Hematopoietic multipotent progenitor cell treated with erythropoietin and hydrocortisone succinate and interleukin-3 and kit ligand, for 17 days (in vitro differentiated cells): ENCODE measurements at places on chromosomes 7 and 10.
A peak's percentile ranks its signal among the peaks of the same experiment; 100 is the strongest.

- DNase-seq, result no peak
Observed at GRCh38 chr7:373818-374705, 84.1 kb downstream of the FOXL3 start.

DNA sequence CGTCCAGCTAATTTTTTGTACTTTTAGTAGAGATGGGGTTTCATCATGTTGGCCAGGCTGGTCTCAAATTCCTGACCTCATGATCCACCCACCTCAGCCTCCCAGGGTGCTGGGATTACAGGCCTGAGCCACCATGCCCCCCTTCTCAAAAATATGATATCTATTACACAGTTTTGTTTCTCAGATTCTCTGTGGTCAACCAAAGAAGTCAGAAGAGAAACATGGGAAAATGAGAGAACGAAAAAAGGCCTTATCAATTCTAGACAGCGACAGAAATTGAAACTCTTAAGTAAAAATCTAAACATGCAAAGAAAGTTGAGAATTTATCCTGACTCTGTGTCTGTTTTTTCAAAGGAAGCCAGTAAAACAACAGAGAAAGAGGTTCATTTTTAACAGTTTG lies 283.8 kb upstream of the PLXDC2 start:
- DNase-seq, result no peak

DNA sequence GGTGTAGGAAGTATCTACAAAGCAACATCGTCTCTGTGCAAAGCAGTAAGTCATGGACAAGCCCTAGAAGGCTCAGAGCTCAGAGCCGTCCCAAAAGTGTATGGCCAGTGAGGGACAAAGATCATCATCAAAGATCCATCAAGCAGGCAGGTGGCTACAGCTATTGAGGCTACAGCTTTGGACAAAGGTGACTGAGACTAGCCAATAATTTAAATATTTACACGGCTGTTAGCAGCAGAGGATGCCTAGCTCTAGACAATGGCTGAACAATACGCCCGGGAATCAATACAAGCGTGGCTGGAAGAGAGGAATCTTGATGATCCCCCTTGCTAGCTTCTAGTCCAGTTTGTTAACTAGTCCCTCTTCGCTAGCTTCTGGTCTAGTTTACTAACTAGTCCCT lies 17.9 kb downstream of the NMT2 start:
- DNase-seq, result no peak

DNA sequence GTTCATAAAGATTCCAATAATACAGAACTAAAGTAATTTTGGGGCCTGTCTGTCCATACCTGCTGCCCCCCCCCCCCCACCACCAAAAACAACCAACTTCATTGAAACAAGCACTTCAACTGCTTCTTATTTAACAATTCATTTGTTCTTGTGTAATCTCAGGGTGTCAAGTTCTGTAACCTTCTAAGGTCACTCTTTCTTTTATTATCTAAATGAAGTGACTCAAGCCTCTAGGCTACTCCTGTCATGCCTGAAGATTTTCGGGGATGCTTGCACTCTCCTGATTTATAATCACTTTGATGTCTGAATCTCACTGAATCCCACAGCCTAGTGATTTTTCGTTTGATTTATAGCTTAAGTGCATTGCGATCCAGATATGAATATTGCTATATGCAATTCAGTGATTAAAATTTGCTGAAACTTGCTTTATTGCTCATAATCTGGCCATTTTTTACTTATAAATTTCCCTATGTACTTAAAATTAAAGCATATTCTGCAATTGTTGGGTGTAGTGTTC lies 27.2 kb downstream of the GARIN1A start:
- DNase-seq, result no peak

GRCh38 chr10:62084451-62084850 lies 183.0 kb downstream of the ARID5B start:
- no peak for DNase-seq

DNA sequence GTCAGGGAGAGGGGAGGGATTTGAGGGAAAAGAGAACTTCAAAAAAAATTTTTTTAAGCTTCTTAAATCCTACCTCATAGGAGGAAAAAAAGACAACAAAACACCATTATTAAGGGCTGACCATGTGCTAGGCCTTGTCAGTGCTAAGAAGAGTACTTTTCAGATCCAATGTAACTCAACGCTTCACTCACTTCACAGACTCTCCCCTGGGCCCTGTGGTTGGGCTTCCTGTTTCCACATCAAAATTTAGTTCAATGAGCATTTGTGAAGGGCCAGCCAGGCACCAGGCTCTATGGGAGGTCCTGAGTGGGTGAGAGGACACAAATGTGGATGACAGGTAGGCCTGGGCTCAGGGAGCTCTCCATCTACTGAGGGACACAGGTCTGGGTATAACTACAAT lies 249.8 kb downstream of the PTEN start:
- DNase-seq, result no peak

- DNase-seq, result no peak
Observed at GRCh38 chr10:69880301-69881081, 78.8 kb downstream of the COL13A1 start.

GRCh38 chr7:70410134-70410750 lies 721.7 kb upstream of the GALNT17 start:
- DNase-seq, result no peak

GRCh38 chr7:158264881-158265742 lies 322.5 kb downstream of the PTPRN2 start:
- no peak for DNase-seq

DNA sequence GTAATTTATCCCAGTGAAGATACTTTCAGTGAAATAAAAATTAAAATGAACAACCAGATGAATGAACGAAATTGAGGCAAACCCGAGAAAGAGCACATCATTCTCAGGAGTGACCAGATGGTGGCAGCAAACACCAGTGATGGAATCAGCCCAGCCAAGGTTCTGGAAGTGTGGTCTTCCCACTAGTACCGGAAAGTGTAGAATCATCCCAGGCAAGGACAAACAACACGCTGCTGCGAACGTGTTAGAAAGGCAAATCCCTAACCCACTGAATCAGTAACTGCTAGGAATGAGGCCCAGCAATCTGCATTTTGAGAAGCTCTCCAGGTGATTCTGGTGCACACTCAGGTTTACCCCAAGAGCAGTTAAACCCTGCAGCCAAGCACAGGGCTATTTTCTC lies 15.5 kb upstream of the SLC18A3 start:
- peak; percentile 56 for DNase-seq

- no peak for DNase-seq
Observed at GRCh38 chr10:110861930-110862649, 9.6 kb upstream of the PDCD4 start.

DNA sequence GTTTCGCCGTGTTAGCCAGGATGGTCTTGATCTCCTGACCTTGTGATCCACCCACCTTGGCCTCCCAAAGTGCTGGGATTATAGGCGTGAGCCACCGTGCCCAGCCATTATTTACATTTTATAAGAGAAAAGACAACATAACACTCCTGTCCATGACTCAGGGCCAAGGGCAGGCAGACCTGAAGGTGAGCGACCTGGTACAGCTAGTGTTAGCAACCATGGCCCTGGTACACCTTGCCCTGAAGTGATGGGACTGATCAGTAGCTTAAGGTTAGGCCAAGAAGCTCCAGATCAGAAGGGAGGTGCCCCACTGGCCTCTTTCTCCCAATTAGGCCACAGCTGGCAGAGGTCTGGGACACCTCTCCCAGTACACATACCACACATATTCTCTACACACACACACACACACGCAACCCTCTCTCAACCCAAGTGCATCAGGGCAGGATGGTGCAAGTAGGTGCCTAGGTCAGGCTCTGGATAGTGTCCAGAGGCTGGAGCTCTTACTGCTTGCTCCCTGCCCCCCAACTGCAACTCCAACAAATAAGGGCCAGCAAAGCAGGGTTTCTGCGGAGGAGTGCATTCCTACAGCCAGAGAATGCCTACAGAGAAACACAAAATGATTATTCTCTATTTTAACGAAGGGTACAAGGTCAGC lies 43.8 kb downstream of the DPCD start:
- DNase-seq, result no peak

GRCh38 chr10:117502421-117503243 lies 39.9 kb upstream of the EMX2 start:
- no peak for DNase-seq

GRCh38 chr7:78543976-78544375 lies 745.4 kb downstream of the PHTF2 start:
- DNase-seq, result no peak

DNA sequence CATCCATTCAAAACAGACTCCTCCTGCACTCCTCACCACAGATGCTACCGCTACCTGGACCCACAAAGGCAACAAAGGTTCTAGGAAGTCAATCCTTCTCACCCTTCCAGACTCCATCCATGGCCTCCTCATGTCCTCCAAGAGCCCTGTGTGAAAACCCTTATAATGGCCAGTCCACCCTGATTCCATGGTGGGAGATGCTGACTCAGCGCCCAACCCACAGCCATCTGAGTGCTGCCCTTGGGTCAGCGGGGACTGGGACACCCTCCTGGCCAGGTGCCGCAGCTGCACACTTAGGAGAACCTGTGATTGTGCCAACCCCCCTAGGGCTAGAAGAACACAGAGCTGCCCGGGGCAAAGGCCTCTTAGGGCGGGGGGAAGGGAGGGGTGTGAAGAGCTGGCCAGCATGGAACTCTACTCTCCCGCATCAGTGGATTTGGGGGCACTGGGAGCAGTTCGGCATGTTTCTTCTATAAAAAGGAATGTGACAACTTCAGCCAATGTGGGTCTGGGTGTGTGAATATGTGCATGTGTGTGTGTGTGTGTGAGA lies 25.4 kb downstream of the TMEM273 start:
- DNase-seq, result no peak

GRCh38 chr10:21579291-21579690 lies 45.3 kb downstream of the MLLT10 start:
- DNase-seq, result no peak

DNA sequence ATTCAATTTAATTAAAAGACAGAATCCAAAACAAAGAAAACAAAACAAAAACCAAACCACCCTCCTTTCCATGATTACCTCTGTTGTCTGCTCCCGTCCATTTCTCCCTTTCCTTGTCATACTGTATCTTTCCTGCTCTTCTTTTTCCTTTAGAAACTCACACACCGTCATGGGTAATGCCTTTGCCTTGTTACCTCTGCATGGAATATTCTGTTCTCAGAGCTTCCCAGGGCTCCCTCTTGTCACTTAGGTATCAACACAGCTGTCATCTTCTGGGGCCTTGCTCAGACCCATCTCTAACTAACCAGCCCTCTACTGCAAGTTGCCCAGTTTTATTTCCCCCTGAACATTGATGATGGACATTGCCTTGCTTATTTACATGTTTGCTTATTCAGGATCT lies 30.2 kb upstream of the GIMAP8 start:
- no peak for DNase-seq

DNA sequence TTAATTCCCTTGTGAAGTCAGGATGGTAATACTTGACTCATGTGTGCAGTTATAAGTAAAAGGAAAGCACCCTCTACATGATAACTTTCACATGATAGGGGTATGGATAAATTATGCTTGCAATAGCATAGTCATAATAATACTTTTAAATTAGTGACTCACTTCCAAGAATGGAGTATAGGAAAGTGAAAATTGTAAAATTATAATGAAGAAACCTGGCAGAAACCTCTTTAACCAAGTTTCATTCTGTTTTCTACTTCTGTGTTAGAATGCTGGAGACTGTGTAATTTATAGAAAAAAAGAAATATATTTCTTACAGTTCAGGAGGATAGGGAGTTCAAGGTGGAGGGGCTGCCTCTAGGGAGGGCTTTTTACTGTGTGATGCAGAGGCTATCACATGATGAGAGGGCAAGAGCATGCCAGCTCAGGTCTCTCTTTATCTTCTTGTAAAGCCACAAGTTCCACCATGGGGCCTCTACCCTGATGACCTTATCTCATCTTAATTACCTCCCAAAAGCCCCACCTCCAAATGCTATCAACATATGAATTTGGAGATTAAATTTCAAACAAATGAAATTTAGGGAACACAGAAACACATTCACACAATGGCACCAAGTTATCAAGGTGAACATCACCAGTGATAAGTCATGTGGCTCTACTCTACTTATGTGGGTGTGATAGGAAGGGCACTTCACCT lies 43.2 kb downstream of the HDAC9 start:
- DNase-seq, result no peak

DNA sequence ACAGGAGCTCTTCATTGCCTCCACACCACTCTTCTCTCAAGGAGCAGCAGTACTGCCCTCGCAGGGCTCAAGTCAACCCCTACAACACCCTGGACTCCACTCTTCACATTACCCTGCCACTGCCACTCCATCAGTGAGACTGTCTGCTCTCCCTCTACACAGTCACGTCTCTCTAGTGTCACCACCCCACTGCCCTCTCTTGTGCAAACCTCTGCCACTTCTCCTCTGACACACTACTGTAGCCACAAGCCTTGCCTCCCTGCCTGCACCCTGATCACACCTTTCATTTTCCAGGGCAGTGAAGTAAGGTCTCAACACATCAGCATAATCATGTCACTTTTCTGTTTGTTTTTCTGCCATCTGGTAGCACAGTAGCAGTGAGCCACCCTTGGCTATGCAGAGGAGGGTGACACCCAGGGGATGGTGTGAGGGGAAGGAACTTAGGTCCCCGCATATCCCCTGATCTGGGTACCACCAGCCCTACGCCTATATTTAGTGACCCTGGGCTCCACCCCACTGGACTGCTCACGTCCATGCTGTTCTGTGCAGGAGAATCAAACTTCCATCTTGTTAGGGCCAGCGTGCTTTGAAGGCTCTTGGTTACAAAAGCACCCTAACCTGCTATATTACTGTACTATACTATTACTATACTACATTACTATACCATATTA lies 1.6 kb downstream of the C10orf143 start:
- DNase-seq, result no peak

DNA sequence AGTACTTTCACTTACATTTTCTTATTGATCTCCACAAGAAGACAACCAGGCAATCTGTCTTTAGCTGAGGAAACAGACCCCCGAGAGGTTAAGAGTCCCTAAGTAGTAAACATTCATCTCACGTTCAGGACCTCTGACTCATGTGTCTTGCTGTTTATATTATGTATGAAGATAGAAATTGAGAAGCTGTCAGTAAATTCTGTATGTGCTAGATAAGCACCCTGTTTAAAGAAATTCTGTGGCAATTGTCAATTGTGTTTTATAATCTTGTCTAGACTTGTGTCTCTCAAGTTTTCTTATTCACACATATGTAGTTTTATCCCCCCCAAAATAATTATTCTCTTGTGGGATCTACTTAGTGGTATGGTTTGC lies 14.5 kb downstream of the ADK start:
- DNase-seq, result no peak
